H4 (cell line): ENCODE measurements at places on chromosomes 6 and 20.

DNA sequence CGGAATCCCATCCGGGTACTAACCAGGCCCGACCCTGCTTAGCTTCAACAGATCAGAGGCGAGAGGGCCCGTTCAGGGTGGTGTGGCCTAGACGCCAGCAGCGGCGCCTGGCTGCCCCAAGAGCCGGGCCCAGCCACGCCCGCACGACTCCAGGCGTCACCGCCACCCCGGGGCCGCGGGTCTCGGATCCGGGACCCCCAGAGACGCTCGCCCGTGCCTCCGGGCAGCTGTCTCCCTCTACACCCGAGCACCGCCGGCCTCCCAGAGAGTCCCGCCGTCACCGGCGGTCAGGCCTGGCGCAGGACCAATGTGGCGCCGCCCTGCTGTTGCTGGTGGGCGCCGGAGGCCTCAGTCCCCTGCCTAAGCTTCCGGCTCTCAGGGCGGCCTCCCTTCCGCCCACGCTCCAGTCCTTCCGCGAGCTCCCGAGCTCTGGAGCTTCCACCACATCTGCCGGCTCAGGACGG lies 441.2 kb upstream of the DEFB115 start:
- no peak for DNase-seq

DNA sequence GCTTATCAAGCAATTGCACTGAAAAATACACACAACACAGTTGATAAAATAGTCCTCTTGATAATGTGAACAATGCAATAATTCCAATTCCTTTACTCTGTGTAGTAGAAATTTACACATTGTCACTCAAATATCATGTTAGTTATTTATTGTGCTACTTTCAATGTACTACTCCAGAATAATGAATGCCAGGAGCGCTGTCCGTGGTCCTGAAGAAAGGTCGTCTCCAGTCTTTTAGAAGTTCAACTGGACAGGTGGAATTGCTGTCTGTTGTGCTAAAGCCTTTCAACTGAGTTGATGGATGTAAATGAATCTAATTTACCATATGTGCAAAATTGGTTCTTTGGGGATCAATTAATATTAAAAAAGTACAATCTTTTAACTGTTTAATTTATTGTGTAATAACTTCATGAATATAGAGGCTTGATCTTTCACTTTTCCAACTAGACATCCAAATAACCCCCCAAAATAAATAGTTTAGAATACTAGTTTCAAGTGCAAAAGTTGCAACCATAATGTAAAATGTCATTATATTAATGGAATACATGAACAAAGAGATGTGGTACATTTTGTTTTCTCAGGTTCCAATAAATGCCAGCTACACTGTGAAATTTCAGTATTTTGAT lies 3.2 kb downstream of the GRIK2 start:
- peak; percentile 26 for DNase-seq

- no peak for DNase-seq
Measured at GRCh38 chr6:3147914-3148757, 9.2 kb downstream of the TUBB2A start.

DNA sequence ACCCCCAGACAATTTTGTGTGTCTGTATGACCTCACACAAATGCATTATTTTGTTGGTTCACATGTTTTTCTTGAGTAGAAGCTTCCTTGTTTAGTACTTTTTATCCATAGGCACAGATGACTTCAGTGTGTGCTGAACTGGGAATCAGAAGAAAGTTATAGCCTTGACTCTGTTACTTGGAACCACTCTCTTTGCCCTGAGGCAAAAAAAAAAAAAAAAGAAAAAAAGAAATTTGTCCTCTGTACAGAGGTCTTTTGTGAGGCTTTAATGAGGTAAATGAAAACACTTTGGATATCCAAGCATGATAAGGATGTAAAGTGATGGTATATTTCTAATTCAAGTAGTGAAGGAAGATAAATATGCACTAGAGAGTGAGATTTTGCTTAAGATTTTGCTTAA lies 51.9 kb downstream of the TRMT11 start:
- DNase-seq = no peak

GRCh38 chr6:139256087-139256486 lies 35.7 kb downstream of the TXLNB start:
- DNase-seq = no peak

DNA sequence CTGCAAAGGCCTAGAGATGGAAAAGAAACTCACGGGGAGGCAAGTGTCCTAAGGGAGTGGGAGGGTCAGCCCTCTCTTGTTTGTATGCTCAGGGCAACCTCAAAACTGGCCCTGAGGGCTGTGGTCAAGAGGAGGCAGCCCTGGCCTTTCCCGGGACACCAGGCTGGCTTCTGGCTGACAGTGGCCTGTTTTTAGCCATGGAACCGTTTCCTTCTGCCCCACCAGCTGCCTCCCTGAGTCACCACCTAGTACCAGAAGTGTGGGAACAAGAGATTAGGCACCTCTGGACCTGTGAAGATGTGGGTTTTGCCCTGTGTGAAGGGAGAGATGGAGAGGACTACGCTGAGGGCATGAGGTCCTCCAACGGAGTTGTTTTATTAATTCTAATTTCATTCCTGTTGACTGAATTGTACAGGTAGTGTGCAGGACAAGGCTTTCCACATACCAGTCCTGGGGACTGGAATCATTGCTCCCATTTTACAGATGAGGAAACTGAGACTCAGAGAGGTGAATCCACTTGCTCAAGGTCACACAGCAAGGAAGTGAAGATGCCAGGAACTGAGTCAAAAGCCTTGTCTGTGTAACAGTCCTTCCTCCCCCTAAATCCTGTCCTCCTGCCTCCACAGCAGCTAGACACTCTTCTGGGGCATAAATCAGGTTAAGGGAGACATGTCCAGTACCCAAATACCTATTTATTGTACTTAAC lies 5.5 kb downstream of the FOXS1 start:
- DNase-seq = no peak

DNA sequence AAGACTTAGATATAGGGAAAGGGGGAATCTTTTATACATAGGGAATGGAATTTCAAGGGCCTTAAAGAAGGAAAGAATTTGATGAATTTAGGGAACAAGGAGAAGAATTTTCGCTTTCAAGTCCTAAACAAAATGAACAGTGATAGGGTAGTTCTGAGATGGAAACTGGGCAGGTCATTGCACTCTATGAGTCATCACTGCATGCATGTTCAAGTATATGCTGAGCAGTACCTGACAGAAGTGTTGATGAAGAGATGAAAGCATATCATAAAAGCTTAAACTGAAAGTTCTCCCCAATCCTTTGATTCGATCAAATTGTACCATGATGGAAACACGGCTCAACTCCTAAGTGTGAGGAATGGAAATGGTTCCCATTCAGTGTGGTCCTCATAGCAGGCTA lies 271.0 kb downstream of the TSHZ2 start:
- DNase-seq = no peak

DNA sequence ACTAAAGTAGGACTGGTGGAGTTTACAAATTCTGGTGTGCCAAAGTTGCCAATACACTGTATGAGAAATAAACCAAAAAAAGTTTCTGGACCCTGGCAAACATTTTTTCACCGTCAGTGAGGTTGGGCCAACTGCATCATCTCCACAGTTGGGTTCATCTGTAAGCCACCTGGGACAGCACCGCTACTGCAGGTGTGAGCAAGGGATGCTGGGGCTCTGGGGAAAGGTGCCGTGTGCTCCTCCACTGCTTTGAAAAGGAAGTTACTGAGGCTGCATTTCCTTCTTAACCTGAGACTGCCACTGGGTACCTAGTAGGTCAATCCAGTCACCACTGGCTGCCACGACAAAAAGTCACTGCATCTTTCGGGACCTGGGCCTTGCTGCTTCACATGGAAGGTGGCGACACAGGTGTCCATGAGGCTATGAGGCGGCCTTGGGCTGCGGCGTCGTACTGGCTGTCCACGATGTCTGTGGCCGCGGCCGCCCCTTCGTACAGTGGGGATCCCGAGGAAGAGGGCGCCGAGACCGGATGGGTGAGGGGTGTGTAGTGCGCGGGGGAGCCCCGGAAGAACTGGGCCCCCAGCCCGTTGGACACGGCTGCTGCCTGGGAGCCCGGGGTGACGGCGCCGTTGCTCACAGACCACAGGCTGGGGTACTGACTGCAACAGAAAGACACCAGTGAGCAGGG lies 9.6 kb downstream of the TBXT start:
- no peak for DNase-seq

- DNase-seq = no peak
Measured at GRCh38 chr6:113570161-113570560, 287.0 kb upstream of the MARCKS start.

DNA sequence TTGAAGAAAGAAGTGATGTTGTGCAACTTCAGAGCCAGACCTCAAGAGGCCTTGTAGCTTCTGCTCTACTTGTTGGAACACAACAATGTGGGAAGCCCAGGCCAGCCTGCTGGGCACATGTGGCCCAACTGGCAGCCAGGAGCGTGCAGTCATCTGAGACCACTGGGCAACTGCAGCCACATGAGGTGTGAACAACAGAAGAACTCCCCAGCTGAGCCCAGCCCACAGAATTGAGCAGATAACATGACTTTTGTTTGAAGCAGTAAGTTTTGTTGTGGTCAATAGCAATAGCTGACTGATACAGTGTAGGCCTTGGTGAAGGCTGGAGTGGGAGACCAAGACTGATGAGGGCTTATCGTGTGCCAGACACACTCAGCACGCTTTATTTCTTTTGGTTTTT lies 8.6 kb upstream of the ADAM33 start:
- no peak for DNase-seq

DNA sequence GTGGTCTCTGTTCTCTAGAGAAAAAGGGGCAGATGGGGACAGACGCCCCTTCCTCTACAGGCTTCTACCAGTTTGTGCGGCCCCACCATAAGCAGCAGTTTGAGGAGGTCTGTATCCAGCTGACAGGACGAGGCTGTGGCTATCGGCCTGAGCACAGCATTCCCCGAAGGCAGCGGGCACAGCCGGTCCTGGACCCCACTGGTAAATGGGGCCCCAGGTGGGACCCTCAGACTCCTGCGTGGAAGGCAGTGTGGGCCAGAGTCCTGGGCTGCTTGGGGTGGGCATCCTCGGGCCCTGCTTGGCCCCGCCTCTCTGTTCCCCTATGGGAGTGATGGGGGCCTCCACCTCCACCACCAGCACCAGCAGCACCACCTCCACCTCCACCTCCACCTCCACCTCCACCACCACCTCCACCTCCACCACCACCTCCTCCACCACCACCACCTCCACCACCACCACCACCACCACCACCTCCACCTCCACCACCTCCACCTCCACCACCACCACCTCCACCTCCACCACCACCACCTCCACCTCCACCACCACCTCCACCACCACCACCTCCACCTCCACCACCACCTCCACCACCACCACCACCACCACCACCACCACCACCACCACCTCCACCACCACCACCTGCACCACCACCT lies 3.2 kb upstream of the TNFRSF6B start:
- no peak for DNase-seq

DNA sequence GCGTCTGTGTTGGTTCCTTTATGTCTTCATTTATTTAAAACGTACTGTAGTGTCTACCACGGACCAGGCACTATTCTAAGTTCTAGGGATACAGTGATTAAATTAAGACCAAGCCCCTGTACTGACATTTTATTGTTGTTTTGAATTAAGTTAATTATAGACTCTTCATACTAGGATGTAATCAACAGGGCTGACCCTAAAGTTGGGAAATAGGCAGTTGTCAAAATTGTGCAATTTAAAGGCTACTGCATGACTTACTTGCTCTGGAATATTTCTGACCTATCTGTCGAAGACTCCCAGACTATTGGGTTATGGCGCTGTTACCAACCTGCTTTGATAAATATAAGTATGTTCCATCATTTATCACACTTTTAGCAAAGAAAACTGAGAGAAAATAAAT lies 6.7 kb downstream of the MYO6 start:
- no peak for DNase-seq

DNA sequence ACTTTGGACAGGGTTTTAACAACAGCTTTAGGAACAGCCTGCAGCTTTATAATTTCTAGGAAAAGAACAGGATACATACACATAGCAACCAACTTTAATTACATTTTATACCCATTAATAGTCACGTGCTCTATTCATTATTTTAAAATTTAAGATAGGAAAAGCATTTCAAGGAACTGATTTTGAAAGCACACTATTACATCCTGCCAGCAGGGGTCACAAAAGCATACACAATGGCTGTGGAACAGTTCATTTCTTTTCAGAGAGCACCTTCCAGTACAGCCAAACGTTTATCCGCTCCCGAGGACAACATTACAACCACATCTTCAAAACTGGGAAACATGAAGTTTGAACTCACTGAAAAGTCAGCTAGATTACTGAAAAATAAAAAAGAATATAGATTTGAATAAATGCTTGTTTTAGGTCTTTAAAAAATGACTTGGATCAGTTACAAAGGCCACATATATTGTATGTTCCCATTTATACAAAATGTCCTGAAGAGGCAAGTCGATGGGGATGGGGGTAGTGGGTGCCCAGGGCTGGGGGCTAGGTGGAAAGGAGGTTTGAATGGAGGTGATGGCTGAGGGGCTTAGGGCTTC lies 104.6 kb upstream of the EXOC2 start:
- peak; percentile 62 for DNase-seq

DNA sequence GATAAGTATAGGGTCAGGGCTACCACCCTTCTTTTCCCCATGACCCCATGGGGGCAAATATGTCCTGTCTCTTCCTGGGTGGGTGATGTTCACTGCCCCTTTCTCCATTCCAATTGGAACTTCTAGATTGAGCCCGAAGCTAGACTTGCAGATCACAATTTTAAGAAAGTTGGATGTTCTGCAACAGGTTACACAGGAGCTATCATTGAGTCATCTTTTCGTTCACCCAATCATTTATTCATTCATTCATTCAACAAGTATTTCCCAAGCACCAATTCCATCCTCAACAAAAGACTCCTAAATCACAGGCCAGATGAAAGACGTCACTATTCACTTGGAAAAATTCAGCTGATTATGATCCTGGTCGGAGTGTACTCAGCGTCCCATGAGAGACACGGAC lies 71.0 kb upstream of the FOXP4 start:
- DNase-seq = no peak

DNA sequence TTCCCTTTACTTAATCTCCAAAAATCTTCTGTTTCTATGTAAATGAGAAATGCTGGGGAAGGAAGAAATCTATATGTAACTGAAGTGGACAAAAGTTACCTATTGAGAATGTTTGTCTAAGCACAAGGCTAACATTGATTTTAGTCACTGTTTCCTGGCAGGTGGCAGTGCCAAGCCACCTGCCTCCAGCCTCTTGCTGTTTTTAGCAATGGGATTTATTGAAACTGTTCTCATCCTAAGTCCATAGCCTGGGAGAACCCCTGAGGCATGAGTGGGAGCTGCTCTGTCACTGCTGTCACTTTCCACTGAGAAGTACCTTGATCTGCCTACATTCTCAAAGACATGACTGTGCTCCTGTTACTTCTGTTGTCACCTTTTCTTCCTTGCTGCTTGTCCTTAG lies 14.7 kb downstream of the ENPP3 start:
- no peak for DNase-seq

- DNase-seq = no peak
Measured at GRCh38 chr6:143299253-143300166, 151.0 kb downstream of the ADAT2 start.

GRCh38 chr20:48608756-48609155 lies 219.0 kb downstream of the PREX1 start:
- DNase-seq = no peak

DNA sequence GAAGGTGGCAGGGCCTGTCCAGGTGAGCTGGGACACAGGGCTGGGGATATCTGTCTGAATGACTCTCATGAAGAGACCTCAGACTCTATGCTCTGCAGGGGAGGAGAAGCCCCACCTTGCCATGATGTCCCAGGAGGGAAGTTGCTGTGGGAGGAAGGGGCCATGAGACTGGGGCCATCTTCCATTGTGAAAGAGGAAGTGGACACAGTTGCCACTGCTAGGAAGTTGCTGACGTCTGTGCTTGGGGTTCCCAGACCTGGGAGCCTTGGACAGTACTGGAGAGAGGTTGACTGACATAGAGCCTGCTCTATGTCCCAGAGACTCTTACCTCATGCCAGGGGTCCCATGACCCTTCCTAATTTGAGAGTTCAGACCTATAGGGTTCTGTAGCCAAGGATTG lies 24.5 kb downstream of the SIRPB1 start:
- no peak for DNase-seq
